ENCODE measurements at places on chromosomes 1 and 21.

DNA sequence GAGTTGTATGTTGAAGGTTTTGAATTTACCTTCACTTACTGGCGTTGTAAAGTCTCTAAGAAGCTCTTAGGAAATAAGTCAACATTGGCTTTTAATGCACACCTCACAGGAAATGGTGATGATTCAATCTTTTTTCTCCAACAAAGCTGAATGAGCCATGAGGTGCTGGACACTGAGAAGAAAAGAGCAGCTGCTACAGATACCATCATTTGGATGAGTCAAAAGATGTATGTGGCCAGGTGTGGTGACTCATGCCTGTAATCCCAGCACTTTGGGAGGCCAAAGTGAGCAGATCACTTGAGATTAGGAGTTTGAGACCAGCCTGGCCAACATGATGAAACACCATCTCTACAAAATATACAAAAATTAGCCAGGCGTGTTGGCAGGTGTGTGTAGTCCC, 3.3 kb upstream of the IL23R start:
- DNase-seq, result peak; percentile 10

DNA sequence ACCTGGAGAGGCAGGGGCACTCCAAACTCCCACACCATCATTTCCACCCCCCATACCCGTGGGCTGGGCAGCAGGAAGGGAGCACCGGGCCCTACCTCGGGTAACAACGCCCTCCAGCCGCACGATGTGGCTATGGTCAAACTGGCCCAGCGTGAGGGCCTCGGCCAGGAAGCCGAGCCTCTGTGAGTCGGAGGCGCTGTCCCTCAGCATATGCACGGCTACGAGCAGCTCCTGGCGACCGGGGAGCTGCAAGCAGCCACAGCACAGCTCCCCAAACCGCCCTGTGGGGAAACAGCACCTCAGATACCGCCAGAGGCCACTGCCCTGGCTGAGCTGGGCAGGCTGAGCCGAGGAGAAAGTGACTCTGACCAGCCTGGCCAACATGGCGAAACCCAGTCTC, 29.2 kb downstream of the CDCA8 start:
- DNase-seq, result no peak

- DNase-seq, result no peak
These were observed 19.9 kb upstream of the TMEM39B start for GRCh38 chr1:32052887-32053286.

- no peak for DNase-seq
These were observed 43.4 kb downstream of the KCNJ15 start for GRCh38 chr21:38300141-38300578.

GRCh38 chr1:91278754-91279153, 125.9 kb downstream of the HFM1 start:
- DNase-seq, result no peak

- DNase-seq, result no peak
These were observed 8.4 kb upstream of the LYST start for GRCh38 chr1:235875036-235875597.

GRCh38 chr1:44670751-44671640, 3.3 kb downstream of the TMEM53 start:
- no peak for DNase-seq

- no peak for DNase-seq
These were observed 53.4 kb downstream of the RPS6KA1 start for GRCh38 chr1:26582836-26583460.

- DNase-seq, result no peak
These were observed 1.6 kb downstream of the NRIP1 start for GRCh38 chr21:15063081-15063813.

GRCh38 chr1:223331929-223332328, 32.0 kb downstream of the SUSD4 start:
- no peak for DNase-seq

DNA sequence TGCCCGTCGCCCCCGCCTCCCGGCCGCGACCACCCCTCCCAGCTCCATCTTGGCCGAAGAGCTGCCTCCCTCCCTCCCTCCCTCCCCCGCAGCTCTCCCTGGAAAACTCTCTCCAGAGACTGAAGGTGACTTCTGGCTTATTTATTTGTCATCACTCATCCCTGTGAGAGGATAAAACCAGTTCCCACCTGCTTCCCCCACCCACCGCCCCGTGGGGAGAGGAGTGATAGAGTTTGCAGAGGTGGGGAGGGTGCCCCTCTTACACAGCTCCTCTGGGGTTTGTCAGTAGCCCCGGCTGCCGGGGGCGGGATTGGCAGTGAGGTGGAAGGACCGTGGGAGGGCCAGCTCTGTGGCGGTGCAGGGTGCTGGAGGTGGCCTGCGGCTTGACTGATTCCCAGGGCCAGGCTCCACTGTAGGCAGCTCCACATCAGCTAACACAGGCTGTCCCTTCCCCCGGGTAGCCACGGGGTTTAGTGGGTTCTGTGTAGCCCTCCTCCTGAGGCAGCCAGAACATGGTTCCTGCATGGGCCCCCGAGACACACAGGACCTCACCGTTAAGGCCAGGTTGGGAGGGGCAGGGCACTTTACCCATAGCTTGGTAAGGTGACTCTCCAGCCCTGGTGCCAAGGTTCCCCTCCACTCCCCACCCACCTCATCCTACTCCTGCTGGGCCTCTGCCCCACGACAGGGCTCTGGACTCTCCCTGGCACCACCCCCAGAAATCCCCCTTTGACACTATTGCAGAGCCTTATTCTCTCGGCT, 62.2 kb downstream of the ELK4 start:
- no peak for DNase-seq

- no peak for DNase-seq
These were observed 72.3 kb downstream of the CAMK2N1 start for GRCh38 chr1:20413776-20414140.

DNA sequence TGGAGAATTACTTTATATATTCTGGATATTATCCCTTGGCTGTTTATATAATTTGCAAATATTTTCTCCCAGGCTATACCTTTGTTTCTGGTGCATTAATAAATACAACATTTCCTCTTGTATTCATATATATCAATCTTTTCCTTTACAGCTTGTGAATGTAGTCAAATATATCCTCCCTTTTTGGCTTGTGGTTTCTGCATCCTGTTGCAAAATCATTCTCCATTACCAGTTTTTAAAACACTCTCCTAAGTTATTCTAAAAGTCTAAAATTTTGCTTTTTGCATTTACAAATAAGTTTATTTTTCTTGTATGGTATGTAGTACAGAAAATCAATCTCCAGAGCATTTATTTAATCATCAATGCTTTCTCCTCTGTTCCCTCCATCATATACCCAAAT, 909.4 kb downstream of the ADGRL2 start:
- no peak for DNase-seq

DNA sequence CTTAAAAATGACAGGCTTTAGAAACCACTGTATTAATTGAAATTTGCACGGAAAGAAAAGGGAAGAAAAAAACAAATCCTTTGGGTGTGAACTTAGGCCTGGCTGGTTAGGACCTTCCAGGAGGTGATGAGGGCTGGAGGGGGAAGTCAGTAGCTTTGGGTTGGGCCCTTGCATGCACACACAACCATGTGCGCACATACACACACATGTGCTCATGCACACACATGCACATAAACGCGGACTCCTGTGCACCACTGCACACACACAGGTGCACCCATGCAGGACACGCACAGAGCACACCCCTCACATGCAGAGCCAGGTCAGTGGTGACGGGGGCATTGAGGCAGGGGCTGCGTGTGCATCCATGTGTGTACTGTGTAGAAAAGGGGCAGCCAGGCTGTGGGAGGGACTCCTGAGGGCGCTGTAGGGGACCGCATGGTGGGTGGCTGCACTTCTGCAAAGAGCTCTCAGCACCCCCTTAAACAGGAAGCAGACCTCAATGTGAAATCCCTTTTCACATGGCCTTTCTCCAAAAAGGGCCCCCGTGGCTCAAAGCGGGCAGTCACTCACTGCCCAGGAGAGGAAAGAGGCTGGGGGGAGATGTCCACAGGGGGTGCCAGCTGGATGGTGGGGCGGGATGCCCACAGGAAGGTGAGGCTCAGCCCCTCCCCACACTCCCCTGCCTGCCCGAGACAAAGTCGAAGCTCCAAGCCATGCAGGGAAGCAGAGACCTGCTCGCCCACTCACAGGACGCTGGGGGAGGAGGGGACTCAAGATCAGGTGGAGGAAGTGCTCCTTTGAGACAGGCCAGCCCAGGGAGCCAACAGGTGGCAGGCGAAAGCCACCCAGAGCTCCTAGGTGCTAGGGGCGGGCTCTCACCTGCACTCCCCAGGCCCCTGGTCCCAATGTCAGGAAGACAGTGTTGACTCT, 95.2 kb downstream of the ITPKB start:
- DNase-seq, result no peak

DNA sequence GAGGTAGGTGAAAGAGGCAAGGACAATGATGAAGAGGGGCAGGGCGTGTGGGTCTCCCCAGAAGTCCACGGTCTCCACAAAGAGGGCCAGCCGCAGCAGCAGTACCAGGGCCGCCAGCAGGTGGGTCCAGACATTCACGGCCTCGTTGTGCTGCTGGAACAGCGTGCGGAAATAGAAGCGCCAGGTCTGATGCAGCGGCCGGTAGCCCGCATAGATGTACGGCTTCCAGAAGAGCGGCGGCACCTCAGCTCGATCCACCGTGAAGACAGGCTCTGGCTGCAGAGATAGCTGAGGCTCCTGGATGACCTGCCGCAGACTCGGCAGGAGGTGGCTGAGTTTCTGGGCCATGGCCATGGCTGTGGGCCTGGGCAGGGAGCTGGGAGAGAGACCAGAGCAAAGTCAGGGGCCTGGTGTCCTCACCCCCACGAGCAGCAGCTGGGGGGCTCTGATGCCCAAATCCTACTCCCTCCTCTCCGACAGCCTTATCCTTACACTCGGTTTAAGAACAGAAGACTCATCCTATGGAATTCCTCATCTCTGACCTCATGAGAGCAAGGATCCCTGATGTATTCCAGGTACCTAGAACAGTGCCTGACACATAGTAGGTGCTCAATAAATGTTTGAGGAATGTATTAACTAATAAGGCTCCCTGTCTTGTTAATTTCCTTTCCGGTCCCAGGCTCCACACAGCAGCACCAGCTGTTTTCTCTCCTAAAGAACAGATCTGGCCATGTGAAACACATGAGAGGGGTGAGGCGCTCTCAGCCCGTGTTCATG, 4.4 kb upstream of the AUNIP start:
- no peak for DNase-seq

- DNase-seq, result no peak
These were observed 27.6 kb downstream of the C2CD2 start for GRCh38 chr21:41926117-41926806.

GRCh38 chr1:21139601-21140000, 37.1 kb downstream of the EIF4G3 start:
- no peak for DNase-seq

DNA sequence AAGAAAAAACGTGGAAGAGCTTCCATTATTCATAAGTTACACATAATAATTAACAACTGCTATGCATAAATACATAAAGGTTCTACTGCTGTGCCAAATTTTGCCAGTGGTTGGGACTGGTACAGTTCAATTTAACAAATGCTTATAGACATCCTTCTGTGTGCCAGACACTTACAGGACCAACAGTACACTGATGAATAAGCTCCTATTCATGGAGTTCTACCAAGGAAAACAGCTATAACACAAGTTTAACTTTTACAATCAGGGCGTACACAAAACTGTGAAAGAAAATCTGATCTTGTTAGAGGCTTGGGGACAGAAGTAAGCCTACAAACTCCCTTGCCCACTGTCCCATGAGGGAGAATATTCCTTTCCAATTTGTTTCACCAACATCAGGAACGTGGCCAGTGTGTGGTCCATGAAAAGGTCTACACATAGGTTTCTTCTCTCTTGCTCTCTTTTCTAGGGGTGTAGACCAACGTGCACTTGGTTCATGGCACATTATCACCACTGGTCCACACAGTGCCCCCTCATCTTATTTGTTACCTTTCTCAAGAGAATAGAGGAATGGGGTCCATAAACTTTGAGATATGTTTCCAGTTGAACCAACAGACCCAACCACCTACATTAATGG, 10.1 kb downstream of the NRIP1 start:
- no peak for DNase-seq

GRCh38 chr1:214458541-214458940, 92.9 kb downstream of the PTPN14 start:
- DNase-seq, result no peak

GRCh38 chr1:157137408-157138219, 581 bp downstream of the ETV3 start:
- no peak for DNase-seq

DNA sequence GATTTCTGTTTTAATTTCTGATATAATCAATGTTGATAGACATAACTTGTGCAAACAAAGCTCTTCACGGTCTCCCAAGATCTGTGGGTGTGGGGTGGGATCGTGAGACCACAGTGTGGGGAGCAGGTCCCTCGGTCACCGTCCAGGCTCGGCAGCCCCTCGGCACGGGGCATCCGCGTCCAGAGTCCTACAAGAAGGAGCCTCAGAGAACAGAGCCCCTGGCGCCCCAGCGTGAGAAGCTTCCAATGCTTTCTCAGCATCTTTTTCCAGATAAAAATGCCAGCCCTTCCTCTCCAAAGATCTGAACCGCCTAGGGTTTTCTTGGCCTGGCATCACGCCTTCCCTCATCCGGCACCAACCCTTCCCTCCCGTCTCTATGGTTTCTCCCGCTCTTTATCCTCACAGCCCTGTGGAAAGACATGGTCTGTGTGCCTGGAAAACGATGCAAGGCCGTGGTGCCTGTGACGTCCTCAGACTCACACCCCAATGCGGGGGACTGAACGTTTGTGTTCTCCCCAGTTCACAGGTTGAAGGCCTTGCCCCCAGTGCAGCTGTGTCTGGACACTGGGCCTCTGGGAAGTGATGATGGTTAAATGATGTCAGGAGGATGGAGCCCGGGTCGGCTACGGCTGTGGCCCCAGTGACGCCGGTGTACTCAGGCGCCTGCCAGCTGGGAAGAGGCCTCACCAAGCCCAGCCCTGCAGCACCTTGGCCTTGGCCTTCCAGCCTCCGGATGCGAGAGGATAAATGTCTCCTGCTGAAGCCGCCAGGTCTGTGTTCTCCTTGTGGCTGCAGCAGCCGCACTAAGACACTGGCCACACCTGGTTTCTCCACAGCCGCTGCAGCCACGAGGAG, 45.9 kb upstream of the COL6A2 start:
- no peak for DNase-seq

DNA sequence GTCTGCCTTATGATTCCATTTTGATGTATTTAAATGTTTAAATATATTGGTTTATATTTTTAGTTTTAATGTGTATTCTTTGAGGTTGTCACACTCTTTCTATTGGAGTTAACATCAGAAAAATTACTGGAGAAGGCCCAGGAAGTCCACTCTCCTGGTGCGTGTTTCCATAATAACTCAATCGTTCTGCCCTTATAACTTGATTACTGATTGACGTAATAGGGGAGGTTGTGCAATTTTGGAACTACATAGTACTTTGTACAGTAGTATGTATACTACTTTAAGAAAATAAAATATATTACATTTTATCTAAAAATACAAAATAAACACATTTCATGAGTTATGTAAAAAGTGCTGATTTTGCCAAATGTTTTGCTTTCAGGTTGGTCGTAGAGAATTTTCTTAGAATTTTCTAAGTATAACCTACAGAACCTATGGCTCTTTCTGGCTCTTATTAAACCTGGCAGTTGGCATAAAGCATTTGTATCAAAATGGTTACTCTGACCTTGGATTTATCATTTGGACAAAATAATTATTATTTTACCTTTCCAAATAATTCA, 5.7 kb downstream of the PLA2G4A start:
- no peak for DNase-seq
